ENCODE measurements at places on chromosomes 2 and 18.
A peak's percentile ranks its signal among the peaks of the same experiment; 100 is the strongest.

DNA sequence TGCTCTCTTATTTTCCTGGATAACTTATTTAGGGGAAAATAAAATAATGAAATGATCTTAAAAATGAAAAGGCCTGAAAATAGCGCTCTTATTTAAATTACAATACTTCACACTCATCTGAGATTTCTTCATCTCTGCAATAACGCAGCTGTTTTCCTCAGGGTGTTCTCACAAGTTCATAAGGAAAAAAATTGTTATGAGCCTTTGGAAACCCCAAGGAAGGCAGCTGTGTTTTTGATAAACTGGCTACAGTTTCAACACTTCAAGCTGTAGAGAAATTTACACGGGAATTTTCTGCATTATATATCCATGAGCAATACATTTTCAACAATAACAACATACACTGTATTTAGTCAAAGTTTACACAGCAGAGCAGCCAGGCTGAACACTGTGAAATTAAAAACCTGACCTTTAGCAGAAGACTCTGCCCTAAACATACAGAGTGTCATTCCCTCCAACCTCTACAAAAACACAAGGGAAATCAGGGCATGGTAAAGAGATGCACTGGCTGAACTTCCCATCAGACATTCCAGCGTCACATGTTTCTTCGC is 959.6 kb downstream of the SLC4A3 start:
- no peak for DNase-seq
- no peaks in the 10 kb centered on the region for H3K36me3 ChIP-seq
- no peaks in the 10 kb centered on the region for H3K4me1 ChIP-seq
- H3K27ac ChIP-seq, result no peak overlapping the region

DNA sequence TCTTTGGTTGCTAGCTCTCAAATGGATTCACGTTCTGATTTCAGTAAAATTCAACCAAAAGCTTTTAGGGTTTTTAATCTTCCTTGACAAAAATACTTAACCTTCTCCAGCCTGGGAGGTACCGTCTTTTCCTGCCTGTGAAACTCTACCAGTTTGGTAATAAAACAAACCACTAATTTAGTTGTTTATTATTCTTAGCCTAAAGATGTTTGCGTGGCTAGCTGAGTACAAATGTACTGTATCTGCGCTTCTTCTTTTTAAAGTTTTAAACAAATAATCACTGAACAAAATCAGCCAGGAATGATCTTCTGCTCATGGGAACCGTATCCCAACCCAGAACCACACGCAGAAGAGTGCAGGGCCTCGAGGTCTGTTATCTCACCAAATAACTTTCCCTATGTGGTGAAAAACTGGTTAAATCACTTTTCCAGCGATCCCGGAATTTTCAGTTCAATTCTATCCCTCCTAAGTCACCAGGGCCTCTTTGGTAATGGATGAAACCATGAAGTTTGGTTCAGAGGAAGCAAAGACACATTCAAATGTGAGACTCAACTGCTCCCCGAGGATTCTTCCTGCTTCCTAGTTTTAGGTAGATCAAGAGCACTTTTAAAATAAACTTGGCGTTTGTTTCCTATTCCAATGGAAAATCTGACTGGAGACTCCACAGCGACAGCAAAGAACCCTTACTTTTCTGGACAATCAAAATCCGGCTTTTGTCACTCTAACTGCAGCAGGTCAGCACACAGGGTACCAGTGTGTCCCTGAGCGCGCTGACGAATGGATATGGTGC is 36.1 kb downstream of the BCL2 start:
- DNase-seq, result no peak
- peaks cover 7% of the 10 kb centered on the region for H3K36me3 ChIP-seq
- H3K4me1 ChIP-seq, result peaks cover 28% of the 10 kb centered on the region
- H3K4me3 ChIP-seq, result no peak overlapping the region
- no peaks in the 10 kb centered on the region for H3K27me3 ChIP-seq
- no peak overlapping the region for H3K27ac ChIP-seq

GRCh38 chr2:239275044-239275685 is 125.7 kb downstream of the HDAC4 start:
- peak overlapping the region; percentile 79 for H3K4me3 ChIP-seq
- no peaks in the 10 kb centered on the region for H3K27me3 ChIP-seq

GRCh38 chr2:109429567-109430328 is 184.0 kb downstream of the SEPTIN10 start:
- H3K27ac ChIP-seq, result no peak overlapping the region
- peaks cover 9% of the 10 kb centered on the region for H3K27me3 ChIP-seq
- DNase-seq, result no peak
- no peak overlapping the region for H3K4me3 ChIP-seq
- H3K36me3 ChIP-seq, result no peaks in the 10 kb centered on the region

DNA sequence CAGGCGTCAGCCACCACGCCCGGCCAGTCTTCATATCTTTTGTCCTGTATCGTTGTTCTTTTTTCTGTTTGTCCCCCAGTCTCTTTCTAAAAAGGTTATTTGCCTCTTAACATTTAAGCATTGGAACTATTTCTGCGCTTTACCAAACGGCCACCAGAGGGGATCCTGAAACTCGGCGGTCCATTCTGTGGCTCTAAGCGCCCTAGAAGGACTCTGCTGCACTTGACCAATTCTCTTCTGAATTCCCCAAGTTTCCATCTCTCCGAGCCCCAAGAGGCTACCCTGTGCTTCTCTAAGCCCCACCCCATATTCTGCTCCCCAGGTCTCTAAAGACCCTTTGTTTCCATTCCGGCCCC is 33.1 kb upstream of the REG3G start:
- no peaks in the 10 kb centered on the region for H3K36me3 ChIP-seq
- no peak for DNase-seq
- H3K27ac ChIP-seq, result no peak overlapping the region
- H3K27me3 ChIP-seq, result peaks cover 25% of the 10 kb centered on the region
- H3K4me3 ChIP-seq, result no peak overlapping the region

GRCh38 chr2:20027705-20028434 is 15.4 kb upstream of the MATN3 start:
- H3K27ac ChIP-seq, result no peak overlapping the region
- DNase-seq, result no peak
- H3K27me3 ChIP-seq, result no peaks in the 10 kb centered on the region

DNA sequence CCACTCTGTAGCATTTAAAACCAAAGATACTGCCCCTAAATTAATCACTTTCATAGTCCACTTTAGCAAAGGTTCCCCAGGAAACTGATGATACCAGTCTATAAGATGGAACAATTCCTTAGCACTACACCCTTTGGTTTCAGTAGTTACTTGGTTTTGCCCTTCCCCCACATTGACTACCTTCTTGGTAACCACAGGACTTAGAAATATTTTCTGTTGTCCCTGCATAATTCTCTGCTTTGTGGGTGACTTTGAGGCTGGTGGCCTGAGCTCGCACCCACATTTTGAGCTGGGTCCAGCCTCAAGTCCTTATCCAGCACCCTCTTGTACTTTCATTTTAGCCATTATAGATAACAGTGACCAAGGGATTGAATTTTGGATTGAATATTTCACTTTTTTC is 23.1 kb downstream of the ELP2 start:
- no peak overlapping the region for H3K4me3 ChIP-seq
- DNase-seq, result no peak
- peaks cover 21% of the 10 kb centered on the region for H3K4me1 ChIP-seq
- H3K36me3 ChIP-seq, result peaks cover 61% of the 10 kb centered on the region
- no peaks in the 10 kb centered on the region for H3K27me3 ChIP-seq
- no peak overlapping the region for H3K27ac ChIP-seq

DNA sequence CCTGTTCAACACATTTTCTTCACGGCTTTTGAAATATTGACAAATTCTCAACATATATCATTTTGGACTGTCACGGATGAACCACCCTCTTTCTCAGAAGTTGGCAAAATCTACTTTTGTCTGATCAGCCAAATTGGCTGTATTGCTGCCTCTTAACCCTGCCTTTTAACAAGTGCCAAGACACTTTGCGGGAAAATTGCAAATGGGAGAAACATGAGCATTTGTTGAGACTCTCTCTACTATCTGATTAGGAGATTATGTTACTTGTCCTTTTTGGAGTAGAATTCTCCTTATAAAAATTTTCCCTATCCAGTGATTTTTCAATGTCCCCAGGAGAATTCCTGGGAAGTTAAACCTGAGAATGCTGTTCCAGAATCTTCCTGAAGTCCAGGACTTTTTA is 256.2 kb upstream of the ZSWIM2 start:
- no peaks in the 10 kb centered on the region for H3K27me3 ChIP-seq
- H3K4me3 ChIP-seq, result no peak overlapping the region
- H3K4me1 ChIP-seq, result no peaks in the 10 kb centered on the region

- peaks cover 15% of the 10 kb centered on the region for H3K4me1 ChIP-seq
- no peaks in the 10 kb centered on the region for H3K27me3 ChIP-seq
- no peak for DNase-seq
- no peak overlapping the region for H3K4me3 ChIP-seq
- peaks cover 14% of the 10 kb centered on the region for H3K36me3 ChIP-seq
- no peak overlapping the region for H3K27ac ChIP-seq
These were observed 36.6 kb upstream of the METAP1D start for GRCh38 chr2:171963198-171963597.

- no peaks in the 10 kb centered on the region for H3K27me3 ChIP-seq
- no peak for DNase-seq
- peaks cover 66% of the 10 kb centered on the region for H3K4me1 ChIP-seq
- H3K4me3 ChIP-seq, result peak overlapping the region; percentile 7
These were observed 128.0 kb downstream of the ARL4C start for GRCh38 chr2:234368861-234369261.

DNA sequence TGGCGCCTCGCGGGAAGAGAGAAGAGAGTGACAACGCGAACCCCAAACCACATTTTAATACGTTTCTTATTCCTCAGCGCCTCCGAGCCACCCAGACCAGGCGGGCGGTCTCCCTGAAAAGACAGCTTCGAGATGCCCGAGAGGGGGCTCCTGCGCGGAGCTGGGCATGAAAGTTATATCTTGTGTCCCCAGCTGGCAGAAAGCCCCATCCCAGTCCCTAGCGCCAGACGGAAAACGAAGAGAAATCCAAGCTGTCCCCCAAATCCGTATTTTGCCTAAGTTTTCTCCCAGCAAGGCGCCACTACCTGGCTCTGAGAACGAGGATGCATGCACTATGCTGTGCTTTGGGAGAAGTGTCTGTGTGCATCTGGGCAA is 797 bp downstream of the NXPH2 start:
- H3K4me3 ChIP-seq, result no peak overlapping the region
- H3K4me1 ChIP-seq, result no peaks in the 10 kb centered on the region
- H3K36me3 ChIP-seq, result no peaks in the 10 kb centered on the region

DNA sequence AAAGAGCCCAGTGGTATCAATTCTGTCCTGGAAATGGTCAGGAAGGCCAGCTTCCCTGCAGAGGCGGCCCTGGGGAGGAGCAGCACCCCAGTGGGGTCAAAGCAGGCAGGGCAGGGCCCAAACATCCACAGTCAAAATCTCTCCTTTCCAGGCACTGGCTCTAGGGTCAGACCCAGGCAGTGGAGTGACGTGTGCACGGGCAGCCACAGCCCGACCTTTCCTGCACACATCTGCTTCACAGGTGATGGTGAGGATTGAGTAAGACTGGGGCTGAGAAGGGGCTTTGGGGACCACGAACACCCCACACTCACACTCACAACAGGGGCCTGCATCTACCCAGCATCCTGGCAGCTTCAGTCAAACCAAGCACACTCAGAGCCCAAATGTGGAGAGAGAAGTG is 97.8 kb upstream of the GLI2 start:
- H3K4me1 ChIP-seq, result no peaks in the 10 kb centered on the region
- DNase-seq, result no peak
- no peak overlapping the region for H3K4me3 ChIP-seq
- H3K27me3 ChIP-seq, result no peaks in the 10 kb centered on the region

- no peak overlapping the region for H3K27ac ChIP-seq
- no peak overlapping the region for H3K4me3 ChIP-seq
- H3K4me1 ChIP-seq, result no peaks in the 10 kb centered on the region
- peaks cover 2% of the 10 kb centered on the region for H3K36me3 ChIP-seq
These were observed 97.8 kb upstream of the THOC1 start for GRCh38 chr18:365651-366050.

GRCh38 chr2:143124445-143124844 is 4.8 kb upstream of the ARHGAP15 start:
- peak overlapping the region; percentile 9 for H3K4me3 ChIP-seq
- H3K27me3 ChIP-seq, result no peaks in the 10 kb centered on the region
- H3K27ac ChIP-seq, result no peak overlapping the region

DNA sequence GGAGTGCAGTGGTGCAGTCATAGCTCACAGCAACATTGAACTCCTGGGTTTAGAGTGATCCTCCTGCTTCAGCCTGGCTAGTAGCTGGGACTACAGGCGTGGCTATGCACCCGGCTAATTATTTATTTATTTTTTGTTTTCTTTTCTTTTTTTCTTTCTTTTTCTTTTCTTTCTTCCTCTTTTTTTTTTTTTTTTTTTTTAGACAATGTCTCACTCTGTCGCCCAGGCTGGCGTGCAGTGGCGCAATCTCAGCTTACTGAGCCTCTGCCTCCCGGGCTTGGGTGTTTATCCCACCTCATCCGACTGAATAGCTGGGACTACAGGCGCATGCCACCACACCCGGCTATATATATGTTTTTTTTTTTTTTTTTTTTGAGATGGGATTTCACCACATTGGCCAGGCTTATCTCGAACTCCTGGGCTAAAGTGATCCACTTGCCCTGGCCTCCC is 1.4 kb upstream of the ANXA4 start:
- H3K27me3 ChIP-seq, result no peaks in the 10 kb centered on the region
- peak overlapping the region; percentile 93 for H3K4me3 ChIP-seq
- H3K27ac ChIP-seq, result no peak overlapping the region
- peaks cover 9% of the 10 kb centered on the region for H3K36me3 ChIP-seq
- DNase-seq, result no peak

- H3K4me1 ChIP-seq, result no peaks in the 10 kb centered on the region
- DNase-seq, result no peak
- no peaks in the 10 kb centered on the region for H3K27me3 ChIP-seq
- no peak overlapping the region for H3K4me3 ChIP-seq
- no peaks in the 10 kb centered on the region for H3K36me3 ChIP-seq
These were observed 187.9 kb downstream of the VAPA start for GRCh38 chr18:10101729-10102128.

DNA sequence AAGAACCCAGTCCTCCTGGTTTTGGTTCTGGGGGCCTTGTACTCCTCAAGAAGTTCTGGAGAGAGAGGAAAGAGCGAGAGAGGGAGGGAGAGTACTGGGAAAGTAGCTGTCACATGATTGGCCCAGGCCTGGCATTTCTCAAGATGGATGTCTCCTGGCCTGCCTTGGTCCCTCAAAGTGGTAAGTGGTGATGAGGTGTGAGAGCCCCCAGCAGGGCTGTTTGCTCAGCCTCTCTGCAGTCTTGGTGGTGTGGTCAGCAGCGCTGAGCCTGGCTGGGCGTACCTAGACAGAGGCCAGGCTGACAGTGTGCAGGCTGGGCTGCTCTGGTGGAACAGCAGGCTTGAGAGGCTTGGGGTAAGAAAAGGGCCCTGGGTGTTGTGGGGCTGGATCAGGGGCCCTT is 2.5 kb downstream of the SPEG start:
- H3K4me1 ChIP-seq, result peaks cover 10% of the 10 kb centered on the region
- DNase-seq, result no peak

Data from central memory CD8-positive, alpha-beta T cell (primary cell).